Nucleus accumbens (tissue), 56 donors: ENCODE measurements at places on chromosomes 7 and 10.
A peak's percentile ranks its signal among the peaks of the same experiment; 100 is the strongest.

GRCh38 chr7:37759526-37759925, 76.0 kb downstream of the GPR141 start:
- DNase-seq: no peak

GRCh38 chr10:55410415-55410885, 609.4 kb upstream of the PCDH15 start:
- peak; percentile 71 for DNase-seq

DNA sequence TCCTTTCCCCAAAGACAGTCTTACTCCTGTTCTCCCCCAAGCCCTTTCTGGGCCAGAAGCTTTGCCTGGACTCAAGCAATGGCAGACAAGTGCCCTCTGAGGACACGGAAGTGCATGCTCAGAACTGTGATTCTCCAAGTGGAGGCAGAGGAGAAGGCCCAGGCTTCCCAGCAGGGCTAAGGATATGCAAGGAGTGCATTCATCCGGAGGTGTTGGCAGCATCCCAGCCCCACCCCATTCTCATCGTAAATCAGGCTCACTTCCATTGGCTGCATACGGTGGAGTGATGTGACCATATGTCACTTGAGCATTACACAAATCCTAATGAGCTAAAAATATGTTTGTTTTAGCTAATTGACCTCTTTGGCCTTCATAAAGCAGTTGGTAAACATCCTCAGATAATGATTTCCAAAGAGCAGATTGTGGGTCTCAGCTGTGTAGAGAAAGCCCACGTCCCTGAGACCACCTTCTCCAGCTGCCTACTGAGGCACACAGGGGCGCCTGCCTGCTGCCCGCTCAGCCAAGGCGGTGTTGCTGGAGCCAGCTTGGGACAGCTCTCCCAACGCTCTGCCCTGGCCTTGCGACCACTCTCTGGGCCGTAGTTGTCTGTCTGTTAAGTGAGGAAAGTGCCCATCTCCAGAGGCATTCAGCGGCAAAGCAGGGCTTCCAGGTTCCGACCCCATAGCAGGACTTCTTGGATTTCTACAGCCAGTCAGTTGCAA, 1.4 kb upstream of the RBP3 start:
- DNase-seq: no peak

DNA sequence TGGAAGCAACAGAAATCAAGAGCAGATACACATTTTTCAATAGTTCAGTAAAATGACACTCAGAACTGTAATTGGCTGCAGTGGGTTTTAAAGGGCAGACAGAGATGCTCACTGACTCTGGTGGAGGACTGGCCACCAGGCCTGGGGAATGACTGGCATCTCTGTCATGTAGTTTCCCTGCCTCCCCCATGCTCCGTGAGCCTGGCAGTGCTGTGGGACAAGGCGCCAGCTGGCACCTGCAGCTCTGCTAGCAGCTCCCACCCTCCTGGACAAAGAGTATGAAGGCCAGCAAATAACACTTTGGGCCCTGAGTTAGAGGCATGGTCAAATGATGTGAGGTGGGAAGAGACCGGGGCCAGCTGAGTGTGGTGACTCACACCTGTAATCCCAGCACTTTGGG, 15.0 kb downstream of the TSPAN33 start:
- DNase-seq: no peak

- no peak for DNase-seq
These were observed 52.5 kb downstream of the PROSER2 start for GRCh38 chr10:11875494-11876281.

- no peak for DNase-seq
These were observed 27.6 kb upstream of the EPC1 start for GRCh38 chr10:32374605-32375004.

DNA sequence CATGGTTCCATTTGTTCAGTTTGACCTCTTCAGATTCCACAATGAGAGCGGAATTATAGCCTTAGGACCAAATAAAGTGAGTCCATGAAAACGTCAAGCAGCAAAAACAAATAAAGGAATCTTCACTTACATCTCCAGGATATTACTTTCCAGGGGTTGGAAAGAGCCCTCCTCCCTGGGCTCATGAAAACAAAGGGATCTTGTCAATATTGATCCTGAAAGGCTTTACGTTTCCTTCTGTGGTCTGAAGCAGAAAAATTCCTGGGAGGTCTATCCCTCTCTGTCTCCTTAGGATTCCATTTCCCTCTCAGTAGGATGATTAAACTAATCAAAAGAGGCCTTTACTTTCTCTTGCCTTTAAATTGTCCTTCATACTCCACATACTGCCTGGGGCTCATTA, 293.5 kb downstream of the GPAM start:
- no peak for DNase-seq

- DNase-seq: no peak
These were observed 11.6 kb downstream of the NAMPT start for GRCh38 chr7:106273009-106273668.

DNA sequence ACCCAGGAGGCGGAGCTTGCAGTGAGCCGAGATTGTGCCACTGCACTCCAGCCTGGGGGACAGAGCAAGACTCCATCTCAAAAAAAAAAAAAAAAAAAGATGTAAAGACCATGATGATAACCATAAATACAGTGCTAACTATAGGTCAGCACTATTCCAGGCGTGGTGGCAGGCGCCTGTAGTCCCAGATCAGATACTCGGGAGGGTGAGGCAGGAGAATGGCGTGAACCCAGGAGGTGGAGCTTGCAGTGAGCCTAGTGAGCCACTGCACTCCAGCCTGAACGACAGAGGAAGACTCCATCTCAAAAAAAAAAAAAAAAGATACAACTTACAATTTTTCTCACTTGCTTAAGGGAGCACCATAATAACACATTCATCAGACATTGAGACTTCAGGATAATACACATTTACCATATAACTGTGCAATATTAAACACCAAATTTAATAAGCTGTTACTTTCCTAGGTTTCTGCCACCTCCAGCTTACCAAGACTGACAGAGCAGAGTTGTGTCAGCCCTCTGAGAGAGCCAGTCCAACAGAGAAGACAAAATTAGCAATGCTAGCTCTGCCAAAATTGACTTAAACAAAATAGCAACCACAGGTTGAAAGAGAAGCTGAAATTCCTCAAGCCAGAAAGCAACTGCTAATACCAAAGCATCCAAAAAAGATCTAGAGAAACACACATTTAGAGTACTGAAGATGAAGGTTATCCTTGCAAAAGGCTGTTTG, 8.2 kb downstream of the DNA2 start:
- DNase-seq: no peak

DNA sequence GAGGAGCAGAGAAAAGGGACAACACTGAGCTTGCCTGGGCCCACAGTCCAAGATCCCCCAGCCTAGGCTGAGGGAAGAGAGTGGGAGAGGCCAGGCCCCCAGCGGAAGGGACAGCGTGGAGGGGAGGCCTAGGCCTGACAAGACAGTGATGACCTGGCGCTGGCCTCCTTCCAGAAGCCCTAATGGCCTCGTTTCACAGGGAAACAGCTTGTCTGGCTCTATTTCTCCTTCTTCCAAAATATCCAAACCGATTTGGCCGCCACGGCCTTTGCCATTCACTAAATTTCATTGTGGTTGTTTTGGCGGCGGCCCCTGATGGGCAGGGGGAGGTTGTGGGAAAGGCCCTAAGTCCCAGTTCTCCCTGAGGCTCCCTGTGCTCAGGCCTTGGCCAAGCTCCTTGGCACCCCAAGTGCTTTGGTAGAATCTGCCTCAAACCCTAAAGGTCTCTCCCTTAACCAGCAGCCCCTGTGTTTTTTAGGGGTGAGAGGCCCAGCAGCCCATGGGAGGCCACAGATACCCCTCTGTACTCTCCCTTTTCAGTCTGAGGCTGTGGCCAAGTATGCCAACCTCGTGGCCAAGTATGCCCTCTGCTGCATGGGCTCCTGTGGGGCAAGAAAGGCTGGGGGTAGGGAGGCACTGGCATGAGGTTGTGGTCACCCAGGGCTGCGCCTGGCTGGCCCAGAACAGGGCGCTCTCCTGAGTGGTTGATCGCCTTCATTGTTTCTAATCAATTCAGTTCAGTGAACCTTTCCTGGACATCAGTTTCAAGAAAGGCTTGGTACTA, 37.3 kb downstream of the PAX2 start:
- no peak for DNase-seq

- no peak for DNase-seq
These were observed 92.2 kb downstream of the SEMA3C start for GRCh38 chr7:80826520-80827238.
